ENCODE measurements at places on chromosomes 2 and 18.

DNA sequence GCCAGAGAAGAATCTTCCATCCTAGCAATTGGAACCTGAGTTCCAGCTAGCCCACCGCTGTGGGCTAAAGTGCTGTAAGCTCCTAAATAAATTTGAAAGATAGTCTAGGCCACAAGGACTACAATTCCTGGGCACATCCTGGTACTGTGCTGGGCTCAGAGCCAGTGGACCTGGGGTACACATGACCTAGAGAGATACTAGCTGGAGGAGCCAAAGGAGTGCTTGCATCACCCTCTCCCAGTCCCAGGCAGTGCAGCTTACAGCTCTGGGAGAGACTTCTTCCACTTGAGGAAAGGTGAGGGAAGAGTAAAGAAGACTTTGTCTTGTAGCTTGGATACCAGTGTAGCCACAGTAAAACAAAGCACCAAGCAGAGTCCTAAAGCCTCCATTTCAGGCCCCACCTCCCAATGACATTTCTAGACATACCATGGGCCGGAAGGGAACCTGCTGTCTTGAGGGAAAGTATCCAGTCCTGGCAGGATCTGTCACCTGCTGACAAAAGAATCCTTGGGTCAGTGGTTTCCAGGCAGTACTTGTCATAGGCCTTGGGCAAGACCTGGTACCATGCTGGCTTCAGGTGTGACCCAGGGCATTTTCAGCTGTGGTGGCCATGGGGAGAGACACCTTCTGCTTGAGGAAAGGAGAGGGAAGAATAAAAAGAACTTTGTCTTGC lies 89.5 kb downstream of the TMEM185B start:
- H3K36me3 ChIP-seq: peaks cover 28% of the 10 kb centered on the region
- no peaks in the 10 kb centered on the region for H3K27me3 ChIP-seq
- no peak overlapping the region for H3K4me3 ChIP-seq
- H3K4me1 ChIP-seq: no peaks in the 10 kb centered on the region
- no peak for DNase-seq

- peaks cover 11% of the 10 kb centered on the region for H3K4me1 ChIP-seq
- no peaks in the 10 kb centered on the region for H3K36me3 ChIP-seq
- H3K4me3 ChIP-seq: no peak overlapping the region
- DNase-seq: no peak
Observed at GRCh38 chr18:48375150-48375800, 33.9 kb downstream of the ZBTB7C start.

- no peak overlapping the region for H3K4me3 ChIP-seq
- no peak for DNase-seq
Observed at GRCh38 chr2:12196495-12196894, 450.1 kb downstream of the LPIN1 start.

DNA sequence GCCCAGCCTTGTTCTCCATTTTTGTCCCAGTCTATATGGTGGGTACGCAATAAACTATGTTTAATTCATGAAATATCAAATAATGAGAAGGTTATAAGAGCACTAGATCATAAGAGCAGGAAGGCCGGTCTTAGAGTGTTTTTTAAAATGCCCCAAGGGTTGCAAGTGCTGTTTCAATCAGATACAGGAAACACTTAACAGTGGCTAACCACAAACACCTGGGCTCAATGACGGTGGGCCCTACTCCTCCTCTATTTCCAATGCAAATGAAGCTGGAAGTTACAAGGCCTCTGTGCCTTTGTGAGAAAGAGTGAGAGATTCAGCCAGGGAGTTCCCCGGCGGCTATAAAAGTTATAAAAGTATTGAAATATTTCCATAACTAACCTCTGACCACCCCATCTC lies 18.9 kb upstream of the WDR33 start:
- no peaks in the 10 kb centered on the region for H3K4me1 ChIP-seq
- H3K27ac ChIP-seq: no peak overlapping the region
- no peak overlapping the region for H3K4me3 ChIP-seq
- H3K36me3 ChIP-seq: no peaks in the 10 kb centered on the region

DNA sequence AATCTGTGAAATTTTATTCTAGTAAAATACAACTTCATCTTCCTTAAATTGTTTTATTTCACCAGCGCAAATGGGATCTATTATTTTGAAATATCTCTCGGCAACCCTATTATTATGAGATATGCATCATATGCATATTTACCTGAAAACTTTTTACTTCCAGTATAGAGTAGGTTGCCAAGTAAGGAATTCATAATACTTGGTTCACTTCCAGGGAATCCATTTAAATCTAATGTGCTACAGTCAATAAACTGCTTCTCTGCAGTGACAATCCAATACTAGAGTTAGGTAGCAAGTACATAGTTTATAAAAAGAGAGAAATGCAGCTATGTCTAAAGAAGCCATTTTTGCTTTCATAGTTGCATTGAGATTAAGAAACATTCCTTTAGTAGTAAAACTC lies 88.8 kb upstream of the FAM117B start:
- DNase-seq: no peak
- H3K27ac ChIP-seq: no peak overlapping the region
- H3K4me1 ChIP-seq: peaks cover 26% of the 10 kb centered on the region

DNA sequence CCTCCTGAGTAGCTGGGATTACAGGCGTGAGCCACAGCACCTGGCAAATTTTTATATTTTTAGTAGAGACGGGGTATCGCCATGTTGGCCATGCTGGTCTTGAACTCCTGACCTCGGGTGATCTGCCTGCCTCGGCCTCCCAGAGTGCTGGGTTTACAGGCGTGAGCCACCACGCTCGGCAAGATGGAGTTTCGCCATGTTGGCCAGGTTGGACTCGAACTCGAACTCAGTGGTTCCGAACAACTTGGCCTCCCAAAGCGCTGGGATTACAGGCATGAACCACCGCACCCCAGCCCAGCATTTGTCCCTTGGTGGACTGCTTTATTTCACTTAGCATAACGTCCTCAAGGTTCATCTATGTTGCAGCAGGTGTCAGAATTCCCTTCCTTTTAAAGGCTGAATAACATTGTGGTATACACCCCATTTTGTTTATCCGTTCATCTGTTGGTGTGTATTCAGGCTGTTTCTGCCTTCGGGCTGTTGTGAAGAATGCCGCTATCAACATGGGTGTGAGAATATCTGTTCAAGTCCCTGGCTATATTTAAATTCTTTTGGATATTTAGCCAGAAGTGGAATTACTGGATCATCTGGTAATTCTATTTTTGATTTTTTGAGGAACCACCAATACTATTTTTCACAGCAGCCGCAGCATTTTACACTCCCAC lies 1.2 kb upstream of the CENPA start:
- peak overlapping the region; percentile 86 for H3K4me3 ChIP-seq
- H3K27me3 ChIP-seq: no peaks in the 10 kb centered on the region
- H3K4me1 ChIP-seq: peaks cover 10% of the 10 kb centered on the region
- peaks cover 16% of the 10 kb centered on the region for H3K36me3 ChIP-seq

GRCh38 chr2:236934656-236935055 lies 151.0 kb upstream of the COPS8 start:
- H3K36me3 ChIP-seq: no peaks in the 10 kb centered on the region
- no peaks in the 10 kb centered on the region for H3K27me3 ChIP-seq
- H3K27ac ChIP-seq: no peak overlapping the region
- no peak for DNase-seq
- no peak overlapping the region for H3K4me3 ChIP-seq

- no peak for DNase-seq
- no peaks in the 10 kb centered on the region for H3K4me1 ChIP-seq
- no peak overlapping the region for H3K27ac ChIP-seq
Observed at GRCh38 chr2:133523406-133523805, 44.9 kb downstream of the NCKAP5 start.

DNA sequence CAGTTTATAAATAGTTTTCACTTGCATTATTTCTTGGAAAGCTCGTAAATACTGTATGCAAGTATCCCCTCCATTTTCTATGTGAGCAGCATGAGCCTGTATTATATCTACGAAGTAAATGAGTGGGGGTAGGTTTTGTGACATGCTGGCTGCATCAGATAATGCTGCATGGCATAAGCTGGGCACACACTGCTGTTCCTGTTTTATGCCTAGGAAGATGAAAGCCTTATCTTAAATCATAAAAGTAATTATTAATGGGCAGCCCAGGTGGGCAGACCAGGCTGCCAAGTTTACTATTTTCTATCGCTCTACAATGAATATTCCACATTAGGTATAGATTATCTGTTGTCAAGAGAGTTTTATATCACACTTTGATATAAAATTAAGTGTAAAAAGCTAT lies 854.6 kb downstream of the DPP10 start:
- no peak overlapping the region for H3K4me3 ChIP-seq
- H3K4me1 ChIP-seq: no peaks in the 10 kb centered on the region
- no peaks in the 10 kb centered on the region for H3K27me3 ChIP-seq
- DNase-seq: no peak
- no peaks in the 10 kb centered on the region for H3K36me3 ChIP-seq

GRCh38 chr2:68472796-68473414 lies 5.5 kb downstream of the APLF start:
- no peak for DNase-seq
- H3K27me3 ChIP-seq: no peaks in the 10 kb centered on the region
- H3K4me3 ChIP-seq: no peak overlapping the region
- H3K27ac ChIP-seq: no peak overlapping the region
- no peaks in the 10 kb centered on the region for H3K36me3 ChIP-seq

GRCh38 chr2:120108749-120109148 lies 95.9 kb downstream of the EPB41L5 start:
- no peaks in the 10 kb centered on the region for H3K27me3 ChIP-seq
- H3K4me3 ChIP-seq: no peak overlapping the region
- no peak overlapping the region for H3K27ac ChIP-seq
- H3K36me3 ChIP-seq: no peaks in the 10 kb centered on the region

GRCh38 chr2:229313591-229313990 lies 42.5 kb upstream of the PID1 start:
- no peaks in the 10 kb centered on the region for H3K4me1 ChIP-seq
- no peaks in the 10 kb centered on the region for H3K27me3 ChIP-seq
- H3K4me3 ChIP-seq: no peak overlapping the region
- no peak for DNase-seq
- H3K36me3 ChIP-seq: no peaks in the 10 kb centered on the region

GRCh38 chr18:8812631-8813030 lies 107.3 kb downstream of the MTCL1 start:
- DNase-seq: no peak

DNA sequence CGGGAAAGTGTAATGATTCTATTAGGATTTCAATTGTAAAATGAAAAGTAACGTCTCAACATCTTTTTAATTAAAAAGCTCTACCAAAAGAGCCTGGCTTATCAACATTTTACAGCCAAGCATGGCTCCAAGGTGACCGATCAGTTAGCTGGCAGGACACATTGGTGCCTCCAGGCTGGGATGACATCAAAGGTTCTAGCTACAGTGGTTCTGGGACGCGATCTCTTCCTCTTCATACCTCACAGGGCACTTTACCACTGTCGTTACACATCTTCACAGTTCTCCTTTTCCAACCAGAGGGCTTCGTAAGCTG lies 693 bp downstream of the ORC2 start:
- peak overlapping the region; percentile 91 for H3K27ac ChIP-seq
- H3K27me3 ChIP-seq: no peaks in the 10 kb centered on the region
- H3K4me1 ChIP-seq: peaks cover 43% of the 10 kb centered on the region
- peak overlapping the region; percentile 78 for H3K4me3 ChIP-seq

GRCh38 chr2:227016894-227017293 lies 147.1 kb downstream of the COL4A4 start:
- H3K36me3 ChIP-seq: peaks cover 35% of the 10 kb centered on the region
- no peak overlapping the region for H3K27ac ChIP-seq
- no peaks in the 10 kb centered on the region for H3K27me3 ChIP-seq
- H3K4me3 ChIP-seq: no peak overlapping the region

- no peak for DNase-seq
- no peaks in the 10 kb centered on the region for H3K4me1 ChIP-seq
- no peak overlapping the region for H3K27ac ChIP-seq
- no peaks in the 10 kb centered on the region for H3K36me3 ChIP-seq
- no peak overlapping the region for H3K4me3 ChIP-seq
- H3K27me3 ChIP-seq: no peaks in the 10 kb centered on the region
Observed at GRCh38 chr2:188452084-188452483, 160.4 kb downstream of the GULP1 start.

DNA sequence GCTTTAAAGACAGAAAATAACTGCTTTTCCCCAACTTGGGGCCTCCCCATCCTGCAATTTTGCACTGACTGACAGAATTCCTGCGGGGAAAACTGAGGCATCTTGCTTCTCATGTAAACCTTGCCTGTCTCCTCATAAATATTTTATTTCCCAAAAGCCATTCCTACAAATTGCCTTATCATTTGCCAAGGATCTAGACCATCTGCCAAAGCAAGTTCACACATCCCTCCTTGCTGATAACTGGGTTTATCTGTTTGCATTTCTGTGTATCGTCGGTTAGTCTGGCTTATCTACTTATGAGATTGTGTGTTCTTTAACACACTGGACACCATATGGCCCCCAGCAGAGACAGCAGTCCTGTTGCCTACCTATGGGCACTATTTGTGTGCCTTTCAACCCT lies 3.0 kb upstream of the CNGA3 start:
- peaks cover 6% of the 10 kb centered on the region for H3K4me1 ChIP-seq
- H3K36me3 ChIP-seq: no peaks in the 10 kb centered on the region
- H3K4me3 ChIP-seq: no peak overlapping the region
- no peak overlapping the region for H3K27ac ChIP-seq

- no peaks in the 10 kb centered on the region for H3K4me1 ChIP-seq
- peak; percentile 86 for DNase-seq
Observed at GRCh38 chr2:26946841-26947784, 23.3 kb upstream of the MAPRE3 start.

DNA sequence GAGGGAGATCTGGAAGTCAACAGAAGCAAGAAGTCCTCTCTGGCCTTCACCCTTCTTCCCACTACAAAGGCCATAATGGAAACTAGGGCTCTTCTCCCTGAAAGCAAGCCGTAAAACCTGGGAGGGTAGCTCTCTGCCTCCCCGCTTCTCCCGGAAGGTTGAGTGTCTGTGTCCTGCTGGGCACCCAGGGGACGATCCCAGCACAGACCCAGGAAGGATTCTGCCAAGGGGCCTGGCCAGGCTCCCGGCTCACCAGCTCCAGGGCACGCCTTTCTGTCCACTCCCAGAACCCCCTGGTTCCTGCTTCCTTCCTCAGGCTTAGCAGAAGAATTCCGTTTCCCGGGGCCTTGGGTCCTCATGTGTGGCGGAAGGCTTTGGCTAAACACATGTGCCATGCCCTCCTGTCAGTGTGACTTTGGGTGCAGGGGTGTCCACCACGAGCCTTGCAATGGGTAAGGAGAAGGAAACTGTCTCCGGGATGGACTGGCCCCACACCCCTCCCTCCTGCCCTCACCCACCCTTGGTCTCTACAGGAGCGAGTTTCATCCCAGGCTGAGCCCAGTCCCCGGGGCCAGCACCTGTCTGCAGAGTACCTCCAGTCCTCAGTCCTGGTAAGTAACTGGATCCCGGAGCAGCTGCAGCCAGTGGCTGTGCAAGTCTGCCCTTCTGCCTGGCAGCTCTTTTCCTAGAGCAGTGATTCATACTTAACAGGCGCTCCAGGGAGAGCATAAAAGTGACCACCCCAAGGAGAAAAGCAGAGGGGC lies 135.8 kb downstream of the TPO start:
- DNase-seq: no peak
- no peaks in the 10 kb centered on the region for H3K27me3 ChIP-seq
- H3K4me1 ChIP-seq: peaks cover 15% of the 10 kb centered on the region
- H3K36me3 ChIP-seq: no peaks in the 10 kb centered on the region
- no peak overlapping the region for H3K27ac ChIP-seq
- H3K4me3 ChIP-seq: no peak overlapping the region
